CD4-positive, alpha-beta memory T cell (primary cell): ENCODE measurements at places on chromosomes 12 and 14. TPM values are rescaled to one million over a fixed set of nuclear protein-coding genes. Genes with fewer than 3 reads are reported as not detected.

Gene NKX2-8
- not detected for polyA plus RNA-seq

DNA sequence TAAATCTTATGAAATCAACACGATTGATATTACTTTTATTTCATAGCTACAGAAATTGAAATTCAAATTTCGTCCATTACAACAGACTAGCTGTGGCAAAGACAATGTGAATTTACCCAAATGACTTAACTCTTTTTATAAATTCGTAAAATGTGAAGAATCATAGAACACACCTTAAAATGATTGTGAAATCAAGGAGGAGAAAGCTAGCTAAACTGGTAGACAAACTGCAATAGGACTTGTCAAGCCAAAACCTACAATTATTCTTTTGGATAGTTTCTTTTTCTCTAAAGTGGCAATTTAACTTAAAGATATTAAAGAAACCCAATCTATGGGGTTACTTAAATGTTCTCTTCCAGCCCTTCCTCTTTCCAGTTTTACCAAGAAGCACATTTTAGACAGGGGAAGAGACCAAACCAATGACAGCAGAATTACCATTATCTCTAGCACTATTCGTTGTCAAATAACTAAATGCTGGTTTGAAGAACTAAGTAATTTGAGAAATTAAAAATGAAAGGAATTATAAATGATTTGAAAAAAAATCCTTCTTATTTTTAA, 807 bp upstream of the SLC16A7 start:
- no peak for DNase-seq
- H3K4me1 ChIP-seq = peaks cover 40% of the 10 kb centered on the region
- peak overlapping the region; percentile 83 for H3K4me3 ChIP-seq
- H3K27me3 ChIP-seq = no peaks in the 10 kb centered on the region
- peak overlapping the region; percentile 75 for H3K27ac ChIP-seq
- no peaks in the 10 kb centered on the region for H3K36me3 ChIP-seq

DNA sequence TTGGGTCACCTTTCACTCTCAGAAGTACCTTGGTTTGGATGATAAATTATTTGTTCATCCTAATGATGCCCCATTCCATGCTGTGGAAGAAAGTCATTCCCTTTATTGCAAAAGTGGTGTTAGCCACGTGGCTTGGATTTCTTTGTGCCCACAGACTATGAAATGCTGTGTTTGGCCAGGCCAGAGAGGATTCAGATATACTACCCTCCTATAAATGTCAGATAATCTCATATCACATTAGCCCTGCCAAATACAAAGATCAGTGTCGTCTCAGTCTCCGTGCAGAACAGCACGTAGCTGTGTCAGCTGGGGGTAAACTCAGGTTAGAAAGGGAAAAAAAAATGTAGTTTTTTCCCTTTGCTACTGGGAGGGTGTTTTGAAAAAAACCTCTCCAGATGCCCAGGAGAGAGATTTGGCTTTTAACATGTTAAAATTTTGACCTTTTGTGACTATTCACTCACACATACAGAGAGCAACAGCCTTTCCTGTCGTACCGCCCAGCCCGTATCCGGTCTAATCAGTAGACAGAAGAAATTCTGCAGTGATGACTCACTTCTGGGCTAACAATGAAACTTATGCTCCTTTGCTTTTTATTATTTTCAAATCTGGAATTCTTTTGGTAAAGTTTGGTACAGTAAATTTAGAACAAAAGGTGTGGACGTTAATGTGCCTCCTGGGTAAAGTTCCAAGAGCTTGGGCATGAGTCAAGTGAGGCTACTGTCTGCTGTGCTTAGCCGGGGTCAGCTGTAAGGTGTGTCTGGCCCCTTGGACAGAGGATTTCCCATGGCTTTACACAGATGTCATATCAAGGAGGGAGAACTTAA, 8.5 kb upstream of the PTPRB start:
- DNase-seq = no peak
- no peak overlapping the region for H3K4me3 ChIP-seq
- no peaks in the 10 kb centered on the region for H3K36me3 ChIP-seq
- no peaks in the 10 kb centered on the region for H3K27me3 ChIP-seq
- no peaks in the 10 kb centered on the region for H3K4me1 ChIP-seq
- no peak overlapping the region for H3K27ac ChIP-seq

DNA sequence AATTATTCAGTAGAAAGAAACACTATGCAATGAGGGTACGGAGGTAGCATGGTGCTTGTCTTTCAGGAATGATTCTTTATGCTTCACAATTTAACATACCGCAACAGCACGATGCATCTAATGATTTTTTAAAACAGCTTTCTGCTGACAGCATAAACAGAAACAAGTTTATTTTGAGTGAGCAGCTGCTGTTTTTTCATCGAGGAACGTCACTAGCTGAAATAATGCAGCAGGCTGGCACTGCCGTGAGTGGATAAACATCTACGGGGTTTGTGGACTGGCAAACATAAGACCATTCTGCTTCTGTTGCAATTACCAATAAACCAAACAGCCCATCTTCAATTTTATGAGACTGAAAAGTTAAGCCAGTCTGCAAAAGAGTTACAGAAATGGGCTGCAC, 871.8 kb downstream of the RPS29 start:
- no peaks in the 10 kb centered on the region for H3K4me1 ChIP-seq
- H3K27ac ChIP-seq = no peak overlapping the region
- no peaks in the 10 kb centered on the region for H3K27me3 ChIP-seq

DNA sequence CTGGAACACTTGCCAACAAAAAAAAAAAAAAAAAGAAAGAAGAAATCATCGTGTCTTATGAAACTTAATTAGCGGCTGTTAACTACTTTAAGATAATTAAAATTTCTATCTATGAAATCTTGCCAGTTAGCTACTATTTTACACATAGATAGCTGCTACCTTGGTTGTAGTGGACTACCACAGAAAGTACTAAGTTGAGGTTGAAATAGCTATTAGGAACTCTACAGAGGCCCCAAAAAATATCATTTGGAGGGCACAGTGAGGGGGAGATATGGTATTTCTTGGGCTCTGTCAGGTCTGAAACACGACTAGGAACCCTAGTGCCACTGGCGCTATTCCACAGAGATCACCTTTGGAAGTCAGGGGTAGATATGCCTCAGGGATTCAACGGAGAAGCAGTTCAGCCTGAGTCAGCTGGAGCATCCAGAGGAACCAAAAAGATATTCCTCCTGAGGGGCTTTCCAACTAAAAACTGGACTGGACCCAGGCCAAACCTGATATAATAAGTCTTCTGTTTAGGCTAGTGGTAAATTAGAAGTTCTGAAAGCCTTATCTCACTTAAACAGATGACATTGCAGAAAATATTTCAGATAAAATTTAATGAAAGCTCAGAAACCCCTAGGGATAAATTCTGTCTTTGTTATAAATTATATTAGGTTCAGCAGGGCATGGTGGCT, 126.1 kb downstream of the EPS8 start:
- no peaks in the 10 kb centered on the region for H3K4me1 ChIP-seq
- DNase-seq = no peak
- H3K36me3 ChIP-seq = no peaks in the 10 kb centered on the region
- H3K27ac ChIP-seq = no peak overlapping the region

DNA sequence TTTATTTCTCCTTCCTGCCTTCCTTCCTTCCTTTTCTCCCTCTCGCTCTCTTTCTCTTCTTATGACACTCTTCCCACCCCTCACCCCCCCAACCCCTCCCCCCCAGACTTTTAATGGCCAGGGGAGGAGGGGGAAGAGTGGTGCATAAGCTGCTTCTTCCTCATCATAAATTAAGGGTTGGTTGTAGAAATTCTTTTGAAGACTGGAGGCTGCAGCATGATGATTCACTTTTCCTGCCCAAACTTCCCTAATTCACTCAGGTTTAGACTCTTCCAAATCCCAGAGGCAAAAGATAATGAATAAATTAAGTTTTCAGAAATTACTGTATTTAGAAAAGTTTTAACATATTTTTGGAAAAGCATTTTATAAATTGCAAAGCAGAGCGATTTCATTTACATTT, 58.2 kb downstream of the GRIP1 start:
- no peak overlapping the region for H3K27ac ChIP-seq
- H3K4me1 ChIP-seq = no peaks in the 10 kb centered on the region
- no peak for DNase-seq
- no peaks in the 10 kb centered on the region for H3K27me3 ChIP-seq

- no peaks in the 10 kb centered on the region for H3K27me3 ChIP-seq
- no peak overlapping the region for H3K4me3 ChIP-seq
- DNase-seq = peak; percentile 82
- H3K36me3 ChIP-seq = no peaks in the 10 kb centered on the region
- H3K4me1 ChIP-seq = no peaks in the 10 kb centered on the region
- H3K27ac ChIP-seq = no peak overlapping the region
These were observed 16.4 kb upstream of the SP7 start for GRCh38 chr12:53352331-53353256.

- H3K27me3 ChIP-seq = no peaks in the 10 kb centered on the region
- H3K4me3 ChIP-seq = no peak overlapping the region
- peaks cover 4% of the 10 kb centered on the region for H3K36me3 ChIP-seq
- no peak for DNase-seq
- H3K4me1 ChIP-seq = no peaks in the 10 kb centered on the region
- H3K27ac ChIP-seq = no peak overlapping the region
These were observed 85.0 kb downstream of the RNF34 start for GRCh38 chr12:121484967-121485366.

GRCh38 chr12:52313461-52313860, 7.7 kb downstream of the KRT83 start:
- H3K4me3 ChIP-seq = no peak overlapping the region
- DNase-seq = no peak
- no peak overlapping the region for H3K27ac ChIP-seq
- H3K27me3 ChIP-seq = peaks cover 8% of the 10 kb centered on the region

- no peaks in the 10 kb centered on the region for H3K4me1 ChIP-seq
- H3K27ac ChIP-seq = no peak overlapping the region
- H3K36me3 ChIP-seq = no peaks in the 10 kb centered on the region
- no peaks in the 10 kb centered on the region for H3K27me3 ChIP-seq
- no peak for DNase-seq
These were observed 178.6 kb upstream of the GARIN2 start for GRCh38 chr14:67010602-67011001.

- H3K27me3 ChIP-seq = no peaks in the 10 kb centered on the region
- DNase-seq = peak; percentile 75
- H3K4me1 ChIP-seq = peaks cover 83% of the 10 kb centered on the region
- H3K36me3 ChIP-seq = no peaks in the 10 kb centered on the region
- peak overlapping the region; percentile 5 for H3K27ac ChIP-seq
These were observed 11.5 kb upstream of the HELB start for GRCh38 chr12:66290716-66291200.

DNA sequence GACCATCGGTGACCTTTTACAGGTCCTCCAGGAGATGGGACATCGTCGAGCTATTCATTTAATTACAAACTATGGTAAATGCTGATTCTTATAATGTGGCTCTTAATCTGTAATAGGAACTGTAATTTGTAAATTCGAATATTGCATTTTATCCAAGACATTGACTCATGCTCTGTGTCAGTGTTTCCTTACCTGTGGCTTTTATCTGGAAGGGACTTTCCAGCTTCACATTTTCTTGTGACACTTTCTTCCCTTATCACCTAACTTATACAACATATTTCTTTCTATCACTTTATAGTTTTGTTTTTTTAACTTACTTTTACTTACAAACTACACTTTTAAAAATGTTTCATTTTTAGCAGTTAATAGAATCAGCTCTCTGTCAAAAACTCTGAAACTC, 14.8 kb downstream of the IRAK3 start:
- H3K36me3 ChIP-seq = no peaks in the 10 kb centered on the region
- no peak overlapping the region for H3K4me3 ChIP-seq
- H3K4me1 ChIP-seq = no peaks in the 10 kb centered on the region
- H3K27ac ChIP-seq = no peak overlapping the region
